ENCODE measurements at places on chromosomes 11 and 22.

GRCh38 chr11:44351898-44352498 is 42.1 kb upstream of the ALX4 start:
- no peak for DNase-seq

- no peak for DNase-seq
Observed at GRCh38 chr11:61045271-61045670, 57.0 kb upstream of the CD5 start.

DNA sequence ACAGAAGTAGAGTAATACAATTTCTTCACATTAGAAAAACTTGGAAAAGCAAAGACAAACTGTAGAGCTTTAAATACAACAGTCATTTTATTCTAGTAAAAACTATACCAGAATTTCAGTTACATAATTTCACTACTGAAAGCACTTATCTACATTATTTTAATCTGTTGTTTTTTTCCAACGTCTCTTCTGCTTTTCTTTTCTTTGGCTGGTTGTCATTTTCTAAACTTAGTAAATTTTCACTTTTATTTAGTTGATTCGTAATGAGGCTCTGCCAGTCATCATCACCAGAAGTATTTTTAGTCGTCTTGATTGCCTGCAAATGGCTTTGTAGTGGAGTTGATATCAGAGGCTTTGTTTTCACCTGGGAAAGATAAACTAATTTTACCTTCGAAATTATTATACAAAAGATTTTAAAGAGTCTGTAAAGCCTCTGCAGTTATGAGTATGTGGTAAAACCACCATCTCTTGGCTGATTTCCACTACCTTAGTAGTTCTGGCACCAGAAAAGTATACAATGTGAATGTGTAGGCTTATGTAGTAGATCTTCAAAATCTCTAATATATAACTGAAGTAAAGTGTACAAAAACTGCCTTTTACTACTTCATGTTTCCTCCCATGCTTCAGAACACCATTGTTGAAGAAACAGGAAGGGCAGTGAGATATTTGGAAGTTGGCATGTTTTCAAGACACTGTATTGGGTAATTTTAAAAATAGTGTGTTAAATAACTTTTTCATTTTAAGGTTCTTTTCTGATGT is 19.2 kb downstream of the EIF3M start:
- DNase-seq: no peak

- no peak for DNase-seq
Observed at GRCh38 chr11:84218318-84218717, 932.2 kb upstream of the CCDC90B start.
